Right atrium auricular region (tissue), 2 donors: ENCODE measurements at places on chromosomes 7 and 10. TPM values are rescaled to one million over a fixed set of nuclear protein-coding genes. Genes with fewer than 3 reads are reported as not detected.

The NKX2-3 gene
- total RNA-seq: not detected

The IFIT2 gene
- total RNA-seq: 2.6 TPM

The GNB2 gene
- 169 TPM for total RNA-seq

The ZNF12 gene
- 13.9 TPM for total RNA-seq

The PCDH15 gene
- total RNA-seq: 0.51 TPM

The NSUN5 gene
- 13.0 TPM for total RNA-seq

The GRID1 gene
- total RNA-seq: 0.67 TPM

The ELMO1 gene
- total RNA-seq: 24.4 TPM

DNA sequence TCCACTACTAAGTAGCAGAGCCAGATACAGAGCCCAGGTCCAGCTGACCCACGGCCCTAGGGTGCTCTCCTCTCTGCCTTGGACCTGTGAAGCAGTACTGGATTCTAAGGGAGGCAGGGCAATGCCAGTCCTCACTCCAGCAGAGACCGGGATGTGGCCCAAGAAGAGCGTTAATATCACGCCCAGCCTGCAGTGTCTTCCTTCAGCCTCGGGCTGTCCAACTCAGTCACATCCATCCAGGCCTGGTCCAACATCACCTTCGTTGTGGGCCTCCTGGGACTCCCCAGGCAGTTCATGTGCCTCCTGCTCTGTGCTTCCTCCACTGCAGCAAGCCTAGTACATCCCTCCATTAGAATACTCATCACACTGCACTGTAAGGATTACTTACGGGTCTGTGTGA, 114.5 kb downstream of the GRID1 start:
- DNase-seq: no peak

DNA sequence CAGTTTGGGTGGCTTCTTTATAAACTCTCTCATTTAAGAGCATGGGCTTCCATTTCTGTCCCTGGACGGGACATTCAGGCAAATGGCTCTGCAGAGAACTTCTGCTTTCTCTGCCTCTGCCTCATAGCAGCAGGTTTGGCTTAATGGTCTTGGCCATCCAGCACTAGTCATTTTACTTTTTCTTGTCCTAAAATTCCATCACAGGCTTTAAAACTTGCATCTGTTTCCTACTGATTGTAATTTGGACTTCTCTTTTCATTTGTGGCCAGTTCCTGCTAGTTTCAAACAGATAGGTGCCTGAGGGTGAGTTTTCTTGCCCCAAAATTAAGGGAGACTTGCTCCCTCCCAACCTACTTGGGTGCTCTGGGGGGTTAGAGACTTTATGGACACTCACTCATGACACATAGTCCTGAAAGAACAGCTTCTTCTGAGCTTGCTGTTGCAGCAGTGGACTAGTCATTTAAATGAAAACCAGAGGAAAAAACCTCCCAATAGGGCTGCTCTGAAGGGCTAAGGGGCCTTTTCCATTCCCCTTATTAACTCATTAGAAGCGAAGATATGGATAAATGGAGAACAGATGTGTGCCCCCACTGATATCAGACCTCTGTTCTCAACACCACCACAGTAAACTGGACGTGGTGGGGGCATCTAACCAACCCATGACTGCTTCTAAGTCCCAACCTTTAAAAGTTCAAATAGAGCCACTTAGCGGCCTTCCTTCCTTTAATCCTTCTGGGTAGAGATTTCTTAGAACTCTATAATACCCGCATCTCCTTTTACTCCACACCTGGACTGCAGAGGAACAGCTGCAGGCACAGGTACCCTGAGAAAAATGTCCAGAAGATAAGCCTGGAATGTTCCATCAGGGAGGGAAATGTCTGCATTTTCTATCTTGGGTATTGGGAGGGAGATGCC, 38.8 kb downstream of the SVOPL start:
- no peak for DNase-seq

DNA sequence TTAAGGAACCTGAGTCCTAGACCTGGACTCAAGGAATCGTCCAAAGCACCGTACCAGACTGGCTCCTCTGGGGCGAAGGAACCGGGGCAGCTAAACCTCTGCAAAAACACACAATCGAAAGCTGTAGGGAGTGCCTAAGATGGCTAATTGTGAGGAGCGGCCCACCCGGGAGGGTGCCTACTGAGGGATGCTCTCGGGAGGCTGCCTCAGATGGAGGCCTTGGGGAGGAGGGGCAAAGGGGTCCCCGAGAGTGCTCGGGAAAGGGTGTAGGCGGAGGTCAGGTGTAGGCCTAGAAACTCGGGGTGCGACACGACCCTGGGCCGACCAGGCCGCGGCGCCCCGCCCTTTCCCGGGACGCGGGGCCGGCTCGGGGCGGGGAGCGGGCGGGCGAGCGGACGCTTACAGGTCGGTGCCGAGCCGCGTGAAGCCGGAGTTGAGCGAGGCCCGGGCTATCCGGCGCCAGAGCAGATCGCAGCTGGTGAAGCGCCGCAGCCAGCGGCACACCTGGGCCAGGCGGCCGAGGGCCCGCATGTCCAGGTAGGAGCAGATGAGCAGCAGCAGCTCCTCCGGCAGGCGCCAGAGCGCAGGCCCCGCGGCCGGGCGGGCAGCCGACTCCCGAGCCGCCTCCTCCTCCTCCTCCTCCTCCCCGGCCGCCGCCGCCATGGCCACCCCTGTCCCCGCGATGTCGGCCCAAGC, 844 bp downstream of the FBXW4 start:
- no peak for DNase-seq

GRCh38 chr7:66198956-66199355, 6.2 kb upstream of the TPST1 start:
- no peak for DNase-seq

- DNase-seq: no peak
Observed at GRCh38 chr7:123548406-123548805, 9.2 kb downstream of the NDUFA5 start.

- DNase-seq: no peak
Observed at GRCh38 chr10:9950070-9950469, 1067.6 kb upstream of the CELF2 start.

- DNase-seq: no peak
Observed at GRCh38 chr7:46738796-46739195, 817.7 kb upstream of the IGFBP3 start.

GRCh38 chr10:93630625-93631557, 18.6 kb downstream of the PDE6C start:
- no peak for DNase-seq

DNA sequence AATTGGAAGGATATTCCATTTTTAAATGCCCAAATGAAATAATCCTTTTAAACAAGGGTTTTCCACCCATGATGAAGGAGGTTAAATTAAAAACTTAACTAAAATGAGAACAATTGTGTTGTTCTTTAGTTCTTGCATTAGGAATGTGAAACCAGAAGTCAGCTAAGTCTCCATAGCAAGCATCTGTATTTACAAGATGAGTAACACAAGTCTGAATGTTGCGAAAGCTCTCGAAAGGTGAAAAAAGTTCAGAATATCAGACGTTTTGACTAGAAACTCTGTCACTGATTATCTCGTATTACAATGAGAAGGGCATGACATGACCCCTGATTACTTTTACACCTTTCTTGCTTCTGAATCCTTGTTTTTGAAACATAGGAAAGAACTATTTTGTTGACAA, 149.6 kb downstream of the BICC1 start:
- DNase-seq: no peak

GRCh38 chr10:132469197-132469884, 68.2 kb upstream of the INPP5A start:
- DNase-seq: no peak

GRCh38 chr10:13717936-13718772, 131.4 kb downstream of the PRPF18 start:
- peak; percentile 78 for DNase-seq

- DNase-seq: no peak
Observed at GRCh38 chr7:141533149-141533949, 17.9 kb upstream of the AGK start.

DNA sequence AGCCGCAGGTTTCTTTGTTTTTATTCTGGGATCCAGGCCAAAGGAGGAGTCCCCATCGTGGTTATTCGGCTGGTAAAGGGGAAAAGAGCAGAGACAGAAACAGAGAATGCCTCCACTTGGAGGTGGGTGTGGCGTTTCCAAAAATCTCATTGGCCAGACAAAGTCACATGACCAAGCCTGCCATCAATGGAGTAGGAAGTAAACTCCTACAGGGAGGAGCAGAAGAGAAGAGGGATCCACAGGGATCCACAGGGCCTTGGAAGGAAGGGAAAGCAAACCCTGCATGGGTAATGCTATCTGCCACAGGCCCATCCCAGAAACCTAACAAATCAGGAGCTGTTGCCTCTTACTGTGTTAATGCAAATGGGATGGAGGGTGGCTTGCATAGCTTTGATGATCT, 425.7 kb upstream of the GALNT17 start:
- DNase-seq: no peak

- DNase-seq: no peak
Observed at GRCh38 chr10:12719365-12719764, 282.1 kb downstream of the CCDC3 start.

DNA sequence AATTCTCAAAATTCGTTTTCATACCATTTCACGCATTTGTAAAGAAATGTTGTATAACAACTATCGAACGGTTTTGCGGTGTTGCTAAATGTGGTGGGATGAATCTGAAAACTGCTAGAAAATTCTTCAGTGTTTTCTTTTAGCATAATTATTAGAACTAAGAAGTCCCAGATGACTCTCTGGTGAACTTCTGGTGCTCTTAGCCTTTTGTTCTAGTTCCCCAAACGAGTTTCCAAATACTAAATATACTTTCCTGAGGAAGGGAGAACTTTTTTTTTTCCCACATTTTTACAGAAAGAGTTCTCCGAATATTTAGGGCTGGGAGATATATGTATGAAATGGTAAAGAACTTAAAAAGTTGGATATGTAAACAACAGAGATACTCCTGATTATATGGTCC, 82.5 kb downstream of the ICA1 start:
- no peak for DNase-seq

GRCh38 chr7:11077816-11078215, 104.1 kb downstream of the PHF14 start:
- no peak for DNase-seq

- no peak for DNase-seq
Observed at GRCh38 chr7:87627634-87627994, 584 bp upstream of the RUNDC3B start.

- DNase-seq: no peak
Observed at GRCh38 chr7:27606270-27607209, 56.1 kb downstream of the HIBADH start.

DNA sequence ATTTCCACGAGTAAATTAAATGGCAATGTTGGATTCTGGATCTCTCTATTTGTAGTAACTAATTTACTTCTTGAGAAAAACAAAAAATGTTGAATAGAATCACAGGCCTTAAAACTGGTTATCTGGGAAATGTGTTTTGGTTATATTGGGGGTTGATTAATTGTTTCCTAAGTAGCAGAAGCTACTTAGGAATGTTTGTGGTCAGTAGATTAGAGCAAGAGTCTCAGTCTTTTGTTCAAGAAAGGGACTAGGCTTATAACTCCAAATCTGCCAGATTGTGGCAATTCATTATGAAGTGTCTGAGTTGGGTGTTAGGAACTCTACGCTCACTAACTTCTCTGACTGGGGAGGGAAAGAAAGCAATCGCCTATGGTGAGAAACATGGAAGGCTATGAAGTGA, 244.3 kb upstream of the PHYHIPL start:
- DNase-seq: no peak

DNA sequence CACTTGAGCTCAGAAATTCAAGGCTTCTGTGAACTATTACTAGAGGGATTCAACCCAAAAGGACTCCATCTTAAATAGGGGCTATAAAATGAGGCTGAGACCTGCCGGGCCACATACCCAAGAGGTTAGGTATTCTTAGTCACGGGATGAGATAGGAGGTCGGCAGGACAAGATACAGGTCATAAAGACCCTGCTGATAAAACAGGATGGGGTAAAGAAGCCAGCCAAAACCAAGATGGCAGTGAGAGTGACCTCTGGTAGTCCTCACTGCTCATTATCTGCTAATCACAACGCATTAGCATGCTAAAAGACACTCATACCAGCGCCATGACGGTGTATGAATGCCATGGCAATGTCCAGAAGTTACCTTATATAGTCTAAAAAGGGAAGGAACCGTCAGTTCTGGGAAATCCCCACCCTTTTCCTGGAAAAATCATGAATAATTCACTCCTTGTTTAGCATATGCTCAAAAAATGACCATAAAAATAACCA, 101.2 kb upstream of the TRIM24 start:
- no peak for DNase-seq

DNA sequence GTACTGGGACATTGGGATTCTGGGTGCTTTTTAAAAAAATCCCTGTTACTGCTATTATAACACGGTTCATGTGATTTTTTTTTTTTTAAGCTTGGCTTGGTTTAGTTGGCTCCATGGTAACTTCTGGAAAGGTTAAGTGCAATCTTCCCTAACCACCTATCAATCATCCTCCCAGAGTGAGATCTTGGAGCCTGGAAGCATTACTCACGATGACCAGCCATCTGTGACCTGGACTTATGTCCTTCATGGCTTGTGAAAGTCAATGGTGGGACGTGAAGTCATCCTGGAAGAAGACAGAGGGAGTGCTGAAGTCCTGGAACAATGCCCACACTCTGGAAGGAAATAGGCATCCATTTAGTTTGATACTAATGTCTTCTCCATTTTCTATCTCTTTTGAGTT, 135.5 kb upstream of the FRMD4A start:
- DNase-seq: no peak

- DNase-seq: no peak
Observed at GRCh38 chr7:122831436-122831835, 54.8 kb downstream of the CADPS2 start.

DNA sequence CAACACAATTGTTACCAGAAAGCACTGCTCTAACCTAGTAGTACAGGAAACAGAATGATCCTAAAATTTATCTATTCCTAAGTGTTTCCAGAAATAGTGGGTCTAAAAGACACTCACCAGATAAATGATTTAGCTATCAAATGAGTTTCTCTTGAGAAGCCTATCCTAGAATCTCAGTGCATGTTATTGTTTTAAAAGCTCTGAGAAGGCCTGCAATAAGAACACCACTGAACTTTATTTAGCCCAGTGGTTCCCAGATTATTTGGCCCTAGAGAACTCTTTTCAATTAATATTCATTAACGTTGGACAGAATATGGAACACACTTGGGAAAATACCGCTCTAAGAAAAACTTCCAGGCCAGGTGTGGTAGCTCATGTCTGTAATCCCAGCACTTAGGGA, 220.1 kb upstream of the GHITM start:
- DNase-seq: no peak
